ENCODE measurements at places on chromosomes 6 and 20.

- no peak for DNase-seq
Measured at GRCh38 chr6:150037526-150038201, 12.3 kb upstream of the RAET1L start.

DNA sequence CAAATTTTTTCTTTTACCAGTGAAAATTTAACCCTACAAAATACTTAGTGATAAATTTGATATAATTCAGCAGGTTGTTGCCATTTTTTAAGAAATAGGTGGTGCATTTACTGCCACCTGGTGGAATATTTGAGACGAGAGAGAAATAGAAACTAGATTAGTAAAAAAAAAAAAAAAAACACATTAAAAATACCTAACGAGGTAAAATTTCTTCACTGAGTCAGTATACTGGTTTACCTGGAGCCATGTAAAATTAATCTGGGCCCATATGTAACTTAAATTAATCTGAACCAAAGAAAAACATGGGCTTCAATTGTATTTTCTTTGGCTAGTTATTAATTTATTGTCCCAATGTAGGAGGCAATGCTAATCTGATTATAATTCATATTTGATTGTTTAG lies 520.8 kb downstream of the EPM2A start:
- peak; percentile 17 for DNase-seq

DNA sequence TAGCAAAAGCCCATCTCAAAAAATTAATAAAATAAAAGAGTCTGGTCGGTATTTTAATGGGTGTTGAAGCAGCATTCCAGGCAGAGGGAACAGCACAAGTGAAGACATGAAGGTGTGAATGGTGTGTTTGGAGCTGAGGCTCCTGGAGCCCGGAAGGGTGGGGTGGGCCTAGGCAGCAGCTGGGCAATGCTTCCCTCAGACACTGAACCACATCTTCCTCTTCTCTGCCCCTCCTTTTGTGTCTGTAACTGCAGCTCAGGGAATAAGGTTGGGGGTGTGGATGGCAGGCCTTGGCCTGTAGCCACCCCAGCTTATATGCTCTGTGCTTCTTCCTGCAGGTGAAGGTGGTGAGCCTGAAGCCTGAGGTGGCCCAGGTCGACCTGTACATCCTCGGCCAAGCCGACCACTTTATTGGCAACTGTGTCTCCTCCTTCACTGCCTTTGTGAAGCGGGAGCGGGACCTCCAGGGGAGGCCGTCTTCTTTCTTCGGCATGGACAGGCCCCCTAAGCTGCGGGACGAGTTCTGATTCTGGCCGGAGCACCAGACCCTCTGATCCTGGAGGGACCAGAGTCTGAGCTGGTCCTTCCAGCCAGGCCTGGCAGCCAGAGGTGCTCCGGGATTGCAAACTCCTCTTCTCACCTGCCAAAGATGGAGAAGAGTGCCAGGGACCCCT lies 26.6 kb downstream of the POFUT1 start:
- no peak for DNase-seq

- no peak for DNase-seq
Measured at GRCh38 chr20:25485872-25486271, 78.4 kb downstream of the GINS1 start.

DNA sequence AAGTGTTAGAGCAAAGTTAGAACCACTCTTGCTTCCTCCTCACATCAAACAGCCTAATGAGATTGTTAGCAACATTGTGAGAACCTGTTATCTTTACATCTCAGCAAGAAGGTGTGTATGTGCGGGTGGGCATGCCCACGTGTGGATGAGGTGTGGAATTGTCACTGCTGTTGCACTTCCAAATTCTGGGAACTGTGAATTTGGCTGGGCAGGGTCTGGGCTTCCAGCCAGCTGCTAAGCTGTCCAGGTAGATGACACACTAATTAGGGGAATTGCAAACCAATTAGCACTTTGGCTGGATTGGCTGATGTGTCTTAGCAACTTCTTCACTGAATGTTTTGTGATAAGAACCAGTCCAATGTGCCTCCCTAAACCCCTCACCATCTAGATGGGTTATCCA lies 848.2 kb downstream of the DHX35 start:
- DNase-seq: no peak

DNA sequence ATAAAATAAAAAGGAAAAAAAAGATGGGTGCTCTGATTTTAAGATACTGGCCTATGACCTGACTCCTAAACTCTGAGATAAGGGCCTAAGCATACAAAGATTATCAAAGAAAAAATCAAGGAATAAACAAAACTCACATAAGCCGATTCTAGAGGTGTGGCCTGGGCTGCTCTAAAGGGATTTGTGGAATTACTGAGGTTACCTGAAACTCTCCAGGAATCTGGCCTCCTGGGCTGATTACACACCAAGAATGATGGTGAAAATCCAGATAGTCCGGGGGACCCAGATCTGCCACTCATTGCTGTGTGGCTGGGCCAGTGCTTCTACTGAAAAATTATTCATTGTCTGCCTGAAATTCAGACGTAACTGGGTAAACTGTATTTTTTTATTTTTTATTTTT lies 122.7 kb upstream of the RNF24 start:
- DNase-seq: no peak

GRCh38 chr6:45450831-45451230 lies 73.1 kb upstream of the SUPT3H start:
- DNase-seq: no peak

- DNase-seq: no peak
Measured at GRCh38 chr6:44955145-44955544, 373.0 kb upstream of the RUNX2 start.

- no peak for DNase-seq
Measured at GRCh38 chr6:82553863-82554531, 190.4 kb downstream of the TPBG start.

GRCh38 chr6:160137989-160138835 lies 16.6 kb downstream of the SLC22A1 start:
- DNase-seq: peak; percentile 72

DNA sequence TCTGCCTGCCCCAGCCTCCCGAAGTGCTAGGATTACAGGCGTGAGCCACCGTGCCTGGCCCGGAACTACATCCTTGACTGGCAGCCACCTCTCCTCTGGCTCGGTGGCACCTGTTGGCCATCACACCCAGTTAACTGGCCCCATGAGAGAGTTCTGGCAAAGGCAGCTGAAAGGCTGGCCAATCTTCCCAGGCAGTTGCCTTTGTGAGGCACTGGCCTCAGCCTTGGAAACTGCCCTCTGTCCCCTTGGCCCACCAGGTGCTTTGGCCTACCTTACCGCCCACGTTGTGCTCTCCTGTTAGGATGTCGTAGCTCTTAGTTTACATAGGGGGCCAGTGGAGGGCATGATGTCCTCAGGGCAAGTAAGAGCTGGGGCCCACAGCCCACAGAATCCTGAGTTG lies 9.6 kb upstream of the MANBAL start:
- DNase-seq: no peak

GRCh38 chr6:39902136-39902535 lies 32.1 kb downstream of the MOCS1 start:
- no peak for DNase-seq

GRCh38 chr20:21177767-21178166 lies 51.9 kb downstream of the KIZ start:
- no peak for DNase-seq

DNA sequence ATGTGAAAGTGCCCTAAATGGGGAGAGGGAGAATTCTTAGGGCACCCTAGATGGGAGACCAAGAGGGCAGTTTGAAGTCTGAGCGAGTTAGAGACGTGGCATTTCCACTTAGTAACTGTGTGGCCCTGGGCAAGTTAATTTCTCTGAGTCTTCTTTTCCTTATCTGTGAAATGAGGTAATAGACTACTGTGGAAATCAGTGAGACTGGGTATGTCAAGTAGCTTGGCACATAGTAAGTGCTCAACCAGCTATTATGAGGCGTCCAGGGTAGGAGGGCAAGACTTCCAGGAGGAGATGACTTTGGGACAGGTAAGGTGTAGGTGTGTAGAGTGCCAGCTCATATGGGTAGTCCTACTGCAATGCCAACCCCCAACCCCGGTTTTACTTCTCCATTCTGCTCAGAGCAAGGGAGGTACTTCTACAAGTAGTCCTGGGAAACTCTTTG lies 770 bp downstream of the KIF3B start:
- peak; percentile 23 for DNase-seq

- DNase-seq: no peak
Measured at GRCh38 chr20:112396-112795, 24.9 kb downstream of the DEFB125 start.

- no peak for DNase-seq
Measured at GRCh38 chr20:25389858-25390537, 637 bp downstream of the ABHD12 start.
